ENCODE measurements at places on chromosomes 2 and 18.

GRCh38 chr2:91974401-91975129 is 2896.7 kb upstream of the TEKT4 start:
- no peak for DNase-seq

DNA sequence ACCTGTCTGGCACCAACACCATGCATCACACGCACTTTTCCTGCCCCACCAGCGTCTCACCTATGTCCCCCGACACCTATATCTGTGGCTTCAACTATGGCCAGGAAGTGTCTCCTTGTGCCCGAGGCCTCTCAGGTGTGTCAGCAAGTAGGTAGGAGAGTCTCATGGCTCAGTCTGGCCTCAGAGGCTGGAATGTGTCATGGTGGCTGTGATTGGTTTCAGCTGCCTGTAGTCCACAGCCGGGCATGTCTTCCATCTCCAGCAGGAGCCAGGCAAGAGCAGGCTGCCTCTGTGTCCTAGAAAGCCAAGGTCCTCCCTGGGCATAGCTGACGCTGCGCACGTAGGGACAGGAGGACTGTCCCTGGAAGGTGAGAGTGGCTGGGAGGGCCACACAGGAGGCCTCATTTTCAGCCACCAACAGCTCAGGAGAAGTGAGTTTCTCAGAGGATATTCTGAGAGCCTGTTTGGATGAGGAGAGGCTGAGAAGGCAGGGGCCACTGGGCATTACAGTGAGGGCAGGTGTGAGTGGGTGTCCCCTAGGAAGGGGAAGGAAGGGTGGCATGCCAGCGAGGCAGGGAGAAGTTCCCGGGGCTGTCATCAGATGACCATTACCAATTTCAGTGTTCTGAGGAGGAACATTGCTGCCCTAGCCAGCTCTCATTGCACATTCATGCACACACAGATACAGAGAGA is 47.2 kb downstream of the SDC1 start:
- no peak for DNase-seq

- no peak for DNase-seq
These were observed 136.1 kb upstream of the MYCN start for GRCh38 chr2:15804246-15804619.

DNA sequence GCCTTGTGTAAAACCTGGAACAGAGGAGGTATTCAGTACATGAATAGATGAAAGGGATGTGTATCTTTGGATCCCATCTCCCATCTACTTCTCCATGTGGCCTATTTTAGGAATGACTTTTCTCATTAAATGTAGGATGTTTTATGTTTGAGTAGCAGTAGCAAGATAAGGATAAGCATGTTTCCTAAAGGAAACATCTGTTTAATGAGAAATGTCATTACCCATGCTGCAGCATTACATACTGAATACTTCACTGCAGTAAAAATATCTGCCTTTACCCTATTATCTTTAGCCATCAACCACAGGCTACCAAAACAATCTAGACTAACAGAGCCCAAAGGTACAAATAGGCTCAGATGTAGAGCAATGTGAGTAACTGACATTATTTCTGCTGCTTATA is 419.2 kb upstream of the CYRIA start:
- no peak for DNase-seq

DNA sequence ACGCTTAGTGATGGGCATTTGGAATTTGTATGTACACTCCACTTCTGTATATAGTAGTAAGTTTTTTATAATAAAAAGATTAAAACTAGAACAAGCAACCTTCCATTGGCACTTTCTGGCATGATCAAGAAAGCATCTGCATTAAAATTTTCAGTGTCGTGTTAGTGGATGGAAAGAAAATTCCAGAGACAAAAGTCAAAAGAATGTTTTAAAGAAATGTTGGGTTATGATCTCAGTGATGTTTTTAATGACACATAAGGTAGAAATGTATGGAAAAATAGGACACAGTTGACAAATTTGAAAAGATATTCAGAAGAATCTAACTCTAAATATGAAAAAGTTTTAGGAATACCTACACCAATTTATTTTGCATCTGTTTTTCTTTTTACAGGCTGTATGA is 126.1 kb upstream of the FAM117B start:
- DNase-seq, result peak; percentile 63

DNA sequence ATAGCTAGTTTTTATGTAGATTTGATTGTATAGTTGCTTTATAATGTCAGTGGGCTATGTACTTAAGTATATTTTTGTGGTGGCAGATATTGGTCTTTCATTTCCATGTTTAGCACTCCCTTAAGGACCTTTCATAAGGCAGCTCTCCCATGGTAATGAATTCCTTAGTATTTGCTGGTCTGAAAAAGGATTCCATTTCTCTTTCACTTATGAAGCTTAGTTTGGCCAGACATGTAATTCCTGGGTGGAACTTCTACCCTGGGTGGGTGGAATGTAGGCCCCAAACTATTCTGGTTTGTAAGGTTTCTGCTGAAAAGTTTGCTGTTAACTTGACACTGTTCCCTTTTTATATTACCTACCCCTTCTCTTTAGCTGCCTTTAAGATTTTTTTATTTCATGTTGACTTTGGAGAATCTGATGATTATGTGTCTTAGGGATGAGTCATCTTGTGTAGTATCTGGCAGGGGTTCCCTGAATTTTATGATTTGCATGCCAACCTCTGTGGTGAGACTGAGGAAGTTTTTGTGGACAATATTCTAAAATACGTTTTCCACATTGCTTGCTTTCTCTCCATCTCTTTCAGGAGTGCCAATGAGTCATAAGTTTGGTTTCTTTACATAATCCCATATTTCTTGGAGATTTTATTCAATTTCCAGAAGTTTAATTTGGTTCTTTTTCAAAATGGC is 65.4 kb upstream of the VRK2 start:
- peak; percentile 81 for DNase-seq

DNA sequence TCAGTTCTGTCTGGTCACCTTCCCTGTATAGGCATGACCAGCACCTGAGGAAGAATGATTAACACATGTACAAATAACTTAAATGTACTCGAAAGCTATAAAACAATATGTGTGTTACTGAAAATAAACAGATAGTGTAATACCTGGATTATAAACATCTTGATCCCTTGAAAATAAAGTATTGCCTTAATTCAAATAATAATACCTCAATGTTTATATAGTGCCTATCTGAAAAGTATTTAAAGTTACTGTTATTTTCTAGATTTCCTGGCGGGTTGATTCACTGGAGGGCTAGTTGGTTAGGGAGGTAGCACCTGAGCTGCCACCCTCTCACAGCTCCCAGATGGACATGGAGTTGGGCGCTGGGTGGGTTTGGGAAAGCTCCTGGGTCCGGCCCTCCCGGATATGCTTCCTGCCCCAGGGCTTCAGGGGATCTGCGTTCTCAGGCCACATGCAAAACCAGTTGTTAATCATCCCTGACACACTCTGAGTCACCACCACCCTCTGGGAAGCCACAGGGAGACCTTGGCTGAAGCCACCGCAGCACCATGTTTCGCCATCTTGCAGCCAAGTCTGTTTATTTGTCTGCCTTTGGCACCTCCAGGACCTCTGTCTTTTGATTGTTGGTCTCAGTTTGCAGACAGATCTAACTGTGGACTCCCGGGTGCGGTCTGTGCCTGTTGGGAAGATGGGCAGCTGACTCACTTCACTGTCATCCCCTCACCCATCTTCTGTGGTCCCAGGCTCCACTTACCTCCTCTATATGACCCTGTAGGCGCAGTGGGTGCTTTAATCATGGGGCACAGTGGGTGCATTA is 35.3 kb downstream of the RAB31 start:
- peak; percentile 99 for DNase-seq

GRCh38 chr18:27666016-27666415 is 480.9 kb upstream of the CHST9 start:
- DNase-seq, result peak; percentile 25

DNA sequence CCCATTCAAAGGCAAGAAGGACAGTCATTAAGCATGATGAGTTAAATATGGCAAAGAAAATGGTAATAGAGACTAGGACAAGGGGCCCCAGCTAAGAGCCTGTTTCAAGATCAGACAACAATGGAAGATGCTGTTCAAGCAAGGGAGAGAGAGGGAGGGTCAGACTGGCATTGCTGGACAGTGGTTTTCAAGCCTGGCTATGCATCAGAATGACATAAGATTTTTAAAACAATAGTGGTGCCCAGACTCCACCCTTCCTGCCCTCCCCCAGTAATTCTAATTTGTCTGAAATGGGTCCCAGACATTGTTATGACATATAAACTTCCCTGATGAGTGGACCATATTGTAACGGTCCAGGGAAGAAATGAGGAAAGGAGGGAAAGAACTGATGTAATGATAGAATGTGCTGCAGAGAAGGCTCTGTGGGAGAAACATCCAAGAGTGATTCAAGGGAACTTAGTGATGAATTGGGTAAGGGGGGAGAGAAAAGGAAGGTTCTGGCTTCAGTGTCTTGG is 112.9 kb upstream of the TRIB2 start:
- DNase-seq, result no peak

GRCh38 chr2:214630402-214631045 is 179.0 kb downstream of the BARD1 start:
- peak; percentile 41 for DNase-seq

DNA sequence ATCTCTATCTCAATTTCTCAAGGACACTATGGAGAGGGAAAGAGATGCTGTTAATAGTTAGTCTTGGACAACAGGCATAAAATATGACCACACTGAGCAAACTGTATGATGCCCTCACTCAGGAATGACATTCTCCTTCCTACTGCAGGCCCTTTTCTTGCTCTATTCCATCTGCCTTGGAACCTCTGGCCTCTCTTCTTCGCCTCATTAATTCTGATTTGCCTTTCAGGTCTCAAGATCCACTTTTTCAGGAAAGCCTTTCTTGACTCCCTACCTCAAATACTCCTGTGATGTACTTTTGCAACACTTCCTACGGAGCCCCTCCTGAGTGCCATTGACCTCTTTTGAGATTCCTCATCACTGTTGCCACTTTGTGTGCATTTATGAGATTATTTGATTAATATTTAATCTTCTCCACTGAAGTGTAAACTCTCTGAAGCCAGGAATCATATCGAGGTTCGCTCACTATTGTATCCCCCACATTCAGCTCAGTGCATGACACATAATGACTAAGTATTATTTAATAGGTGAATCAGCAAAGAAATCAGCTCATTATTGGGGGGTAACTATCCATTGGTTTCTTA is 21.3 kb upstream of the SPP2 start:
- peak; percentile 20 for DNase-seq

DNA sequence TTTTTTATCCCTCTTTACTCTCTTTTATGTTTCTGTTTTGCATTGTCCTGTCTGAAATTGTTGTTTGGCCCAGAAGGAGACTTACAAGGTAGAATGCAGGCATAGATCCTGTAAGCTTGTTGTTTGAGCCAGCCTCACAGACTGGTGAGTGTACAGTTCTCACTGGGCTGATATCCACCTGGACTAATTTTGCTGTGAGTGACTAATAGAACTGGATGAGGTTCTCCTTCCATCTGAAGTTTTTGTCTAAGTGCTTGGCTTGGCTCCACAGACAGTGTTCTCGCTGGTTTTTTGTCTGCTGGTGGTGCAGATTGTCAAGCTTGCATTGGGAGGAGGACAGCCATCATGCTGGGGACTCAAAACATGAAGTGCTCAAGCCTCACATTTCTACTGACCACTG is 495.7 kb downstream of the TSN start:
- no peak for DNase-seq

DNA sequence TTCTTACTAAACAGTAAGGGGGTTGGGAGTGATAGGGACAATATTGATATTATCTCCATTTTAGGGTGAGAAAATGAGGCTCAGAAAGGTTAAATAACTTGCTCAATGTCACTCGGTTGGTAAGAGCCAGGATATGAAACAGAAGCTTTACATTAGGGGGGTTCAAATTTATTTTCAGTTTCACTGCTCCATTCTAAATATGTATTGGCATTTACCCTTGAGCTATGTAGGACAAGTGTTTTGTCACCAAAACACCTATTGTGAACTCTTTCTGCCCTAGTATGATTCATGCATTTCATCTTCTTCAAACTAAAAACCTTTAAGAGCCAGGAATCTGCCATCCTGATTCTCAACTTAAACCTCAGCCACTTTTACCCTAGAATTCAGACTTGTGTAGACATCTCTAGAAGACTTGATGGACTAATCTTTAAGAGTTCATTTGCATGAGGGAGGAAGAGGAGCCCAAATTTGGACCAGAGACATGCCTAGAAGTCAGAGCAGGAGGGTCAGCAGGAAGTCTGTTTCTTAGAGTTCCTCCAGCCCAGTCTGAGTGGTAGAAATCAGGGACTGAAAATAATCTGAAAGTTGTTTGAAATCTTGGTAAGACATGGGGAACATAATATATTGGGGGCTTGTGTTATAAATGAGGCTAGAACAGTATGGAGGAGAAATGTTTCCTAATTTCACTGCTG is 129.4 kb upstream of the ATP5MC3 start:
- no peak for DNase-seq

DNA sequence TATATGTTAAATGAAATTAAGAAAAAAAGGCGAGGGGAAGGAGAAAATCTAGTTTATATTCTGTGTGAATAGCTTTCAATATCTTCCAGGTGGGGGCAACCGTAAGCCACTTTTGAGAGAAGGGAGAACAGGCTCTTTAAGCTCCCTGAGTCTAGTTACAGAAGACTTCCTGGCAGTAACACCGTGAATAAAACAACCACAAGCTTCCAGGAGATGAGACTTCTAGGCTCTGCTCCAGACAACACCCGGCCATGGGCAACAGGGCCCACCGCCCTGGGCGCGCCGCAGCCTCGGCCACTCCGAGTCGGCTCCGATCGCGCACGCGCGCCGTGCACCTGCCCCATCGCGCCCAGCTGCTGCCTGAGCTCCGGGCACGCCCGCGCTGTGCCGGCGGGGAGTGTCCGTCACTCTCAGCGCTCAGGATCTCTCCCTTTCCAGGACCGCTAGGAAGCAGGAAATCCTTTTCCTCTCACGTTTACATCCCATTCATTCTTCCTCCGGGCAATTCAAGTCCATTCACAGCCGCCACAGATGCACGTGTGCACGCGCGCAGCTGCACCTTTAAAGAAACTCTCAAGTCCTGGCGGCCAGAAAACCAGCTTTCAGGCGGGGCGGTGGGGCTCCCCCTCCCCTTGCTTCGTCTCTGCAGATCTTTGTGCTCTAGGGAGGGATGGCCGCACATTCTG is 19.4 kb upstream of the PAX3 start:
- DNase-seq, result peak; percentile 64

GRCh38 chr2:127155028-127155581 is 48.2 kb upstream of the BIN1 start:
- peak; percentile 48 for DNase-seq

GRCh38 chr2:180761224-180761623 is 219.2 kb upstream of the UBE2E3 start:
- DNase-seq, result peak; percentile 72

DNA sequence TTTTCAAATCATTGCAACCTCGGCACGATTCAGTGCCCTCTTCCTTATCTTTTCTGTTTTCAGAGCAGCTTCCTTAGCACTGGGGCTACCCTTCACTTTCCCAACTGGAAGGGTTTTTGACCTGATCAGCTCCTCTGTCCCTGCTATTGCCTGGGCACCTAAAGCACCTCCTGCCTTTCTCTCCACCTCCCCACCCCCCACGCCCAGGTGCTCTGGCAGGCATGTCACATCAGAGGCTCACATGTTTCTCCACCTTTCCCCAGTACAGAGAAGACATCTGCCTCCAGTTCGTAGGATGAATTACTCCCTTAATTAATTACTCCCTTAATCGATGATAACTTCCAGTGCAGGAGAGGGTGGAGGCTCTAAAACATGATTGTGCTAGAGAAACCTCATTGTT is 88.7 kb upstream of the LCLAT1 start:
- DNase-seq, result no peak
